ENCODE measurements at places on chromosomes 3 and 15.

GRCh38 chr3:105499961-105500360 is 133.3 kb downstream of the ALCAM start:
- DNase-seq = no peak

- no peak for DNase-seq
Observed at GRCh38 chr15:44312108-44312507, 23.6 kb downstream of the GOLM2 start.

DNA sequence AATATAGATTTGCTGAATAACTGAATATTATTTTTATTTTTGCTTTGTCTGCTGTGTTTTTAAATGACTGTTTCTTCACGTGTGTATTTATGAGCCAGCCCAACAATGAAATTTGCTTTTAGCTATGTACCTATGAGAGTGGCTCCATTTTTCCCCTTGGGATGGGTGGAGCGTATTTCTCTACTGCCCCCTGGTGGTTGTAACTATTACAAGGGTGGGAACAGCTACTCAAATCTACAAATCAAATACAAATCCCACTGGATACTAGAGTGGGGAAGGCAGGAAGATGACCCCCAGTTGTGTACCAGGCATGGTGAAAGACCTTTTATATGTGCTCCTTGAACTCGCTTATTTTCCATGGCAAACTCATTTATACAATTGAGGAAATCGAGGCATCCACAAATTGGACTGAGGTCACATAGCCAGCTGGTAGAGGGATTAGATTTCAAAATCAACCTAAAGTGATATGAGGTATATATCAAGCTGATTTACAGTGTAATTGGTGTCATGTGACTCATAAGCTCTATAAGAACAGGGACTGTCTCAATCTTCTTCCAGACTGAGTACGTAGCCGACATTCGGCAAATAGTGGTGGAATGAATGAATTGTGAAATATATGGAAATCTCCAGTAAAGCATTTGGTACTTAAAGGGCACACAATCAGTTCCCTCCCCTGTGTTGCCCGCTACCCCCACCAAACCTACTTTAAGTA is 69.5 kb upstream of the VEPH1 start:
- peak; percentile 68 for DNase-seq

DNA sequence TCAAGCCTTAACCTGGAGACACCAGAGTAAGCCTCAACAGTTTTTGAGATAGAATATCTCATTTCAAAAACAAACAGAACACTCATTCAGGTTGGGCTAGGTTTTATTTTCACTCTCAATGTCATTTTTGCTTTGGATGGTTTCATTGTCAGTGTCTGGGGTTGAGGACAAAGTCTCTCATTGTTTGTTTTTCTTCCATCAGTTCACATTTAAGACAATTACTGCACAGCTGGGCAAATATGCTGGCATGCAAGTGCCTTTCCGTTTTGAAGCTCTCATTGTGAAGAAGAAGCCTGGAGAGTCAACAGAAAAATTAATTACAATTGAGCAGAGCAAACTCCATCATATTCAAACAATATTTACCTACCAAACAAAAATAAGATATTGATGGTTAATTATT is 1050.0 kb downstream of the TBL1XR1 start:
- DNase-seq = no peak

- DNase-seq = no peak
Observed at GRCh38 chr3:29937185-29937584, 656.3 kb downstream of the RBMS3 start.

- DNase-seq = no peak
Observed at GRCh38 chr3:154398084-154398967, 31.7 kb downstream of the GPR149 start.

DNA sequence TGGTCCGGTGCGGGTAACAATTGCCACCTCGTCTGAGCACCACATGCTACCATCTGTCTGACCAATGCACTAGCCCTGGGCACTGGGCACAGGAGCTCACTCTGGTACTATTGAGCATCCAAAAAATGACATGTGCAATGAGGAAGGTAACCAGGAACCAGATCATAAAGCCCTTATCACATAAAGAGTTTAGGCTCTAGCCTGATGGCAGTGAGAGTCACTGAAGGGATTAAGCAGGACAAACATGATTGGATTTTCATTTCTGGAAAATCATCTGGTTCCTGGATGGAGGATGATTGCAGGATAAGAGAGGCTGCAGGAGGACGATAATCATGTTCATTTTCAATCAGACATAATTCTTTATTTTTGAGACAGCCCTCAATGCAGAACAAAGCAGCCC is 12.4 kb downstream of the NDUFB4 start:
- no peak for DNase-seq

DNA sequence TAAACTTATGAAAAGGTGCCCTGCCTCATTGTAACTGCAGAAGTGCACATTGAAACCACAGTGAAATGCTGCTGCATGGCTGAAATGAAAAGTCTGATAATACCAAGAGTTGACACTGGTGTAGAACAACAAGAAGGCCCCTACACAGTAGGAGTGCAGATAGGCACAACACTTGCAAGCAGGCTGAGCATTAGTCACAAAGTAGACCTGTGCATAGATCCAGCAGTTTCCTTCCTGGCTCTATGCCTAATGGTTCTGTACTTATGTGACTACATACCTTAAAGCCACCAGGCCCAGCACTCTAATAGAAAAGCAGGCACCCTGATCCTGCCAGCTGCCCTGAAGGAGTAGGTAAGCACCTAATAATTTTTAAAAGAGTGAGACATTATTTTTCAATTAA is 41.8 kb downstream of the PRR23E start:
- no peak for DNase-seq

- no peak for DNase-seq
Observed at GRCh38 chr15:96054621-96055020, 275.9 kb upstream of the NR2F2 start.

DNA sequence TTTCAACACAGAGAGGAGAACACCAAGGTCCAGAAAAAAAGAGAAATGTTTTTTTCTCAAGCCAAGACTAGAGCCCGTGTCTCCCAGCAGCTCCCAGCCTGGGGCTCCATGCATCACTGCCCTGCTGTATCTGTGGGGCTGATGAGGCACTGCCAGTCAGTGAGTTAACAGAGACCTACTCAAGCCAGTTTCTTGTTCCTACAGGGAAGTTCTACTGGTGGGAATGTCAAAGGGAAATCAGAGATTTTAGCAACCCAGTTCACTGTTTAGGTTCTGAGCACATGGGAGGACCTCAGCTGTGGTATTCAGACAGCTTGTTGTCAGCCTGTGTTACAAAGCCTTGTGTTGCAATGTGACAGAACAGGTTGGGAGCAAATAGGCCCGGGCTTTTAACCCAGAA is 234.3 kb downstream of the TLE3 start:
- DNase-seq = no peak

GRCh38 chr3:196981657-196982056 is 13.0 kb upstream of the PIGZ start:
- no peak for DNase-seq

GRCh38 chr3:115146032-115146417 is 1.1 kb downstream of the ZBTB20 start:
- DNase-seq = peak; percentile 62

DNA sequence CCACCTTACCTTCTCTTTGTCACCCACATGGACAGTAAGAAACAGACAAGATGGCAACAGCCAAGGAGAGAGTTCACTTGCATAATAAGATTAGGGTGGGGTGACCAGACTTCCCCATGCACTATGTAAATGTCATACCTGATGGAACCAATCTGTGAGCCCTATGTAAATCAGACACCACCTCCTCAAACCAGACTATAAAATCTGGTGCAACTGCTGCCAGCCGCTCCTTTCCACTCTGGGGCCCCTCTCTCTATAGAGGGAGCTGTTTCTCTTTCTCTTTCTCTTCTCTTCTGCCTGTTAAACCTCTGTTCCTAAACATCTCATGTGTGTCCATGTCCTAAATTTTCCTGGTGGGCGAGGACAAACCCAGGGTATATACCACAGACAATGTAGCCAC is 405.5 kb upstream of the CNTN4 start:
- peak; percentile 18 for DNase-seq

- DNase-seq = no peak
Observed at GRCh38 chr3:127981097-127981496, 66.1 kb downstream of the KBTBD12 start.

DNA sequence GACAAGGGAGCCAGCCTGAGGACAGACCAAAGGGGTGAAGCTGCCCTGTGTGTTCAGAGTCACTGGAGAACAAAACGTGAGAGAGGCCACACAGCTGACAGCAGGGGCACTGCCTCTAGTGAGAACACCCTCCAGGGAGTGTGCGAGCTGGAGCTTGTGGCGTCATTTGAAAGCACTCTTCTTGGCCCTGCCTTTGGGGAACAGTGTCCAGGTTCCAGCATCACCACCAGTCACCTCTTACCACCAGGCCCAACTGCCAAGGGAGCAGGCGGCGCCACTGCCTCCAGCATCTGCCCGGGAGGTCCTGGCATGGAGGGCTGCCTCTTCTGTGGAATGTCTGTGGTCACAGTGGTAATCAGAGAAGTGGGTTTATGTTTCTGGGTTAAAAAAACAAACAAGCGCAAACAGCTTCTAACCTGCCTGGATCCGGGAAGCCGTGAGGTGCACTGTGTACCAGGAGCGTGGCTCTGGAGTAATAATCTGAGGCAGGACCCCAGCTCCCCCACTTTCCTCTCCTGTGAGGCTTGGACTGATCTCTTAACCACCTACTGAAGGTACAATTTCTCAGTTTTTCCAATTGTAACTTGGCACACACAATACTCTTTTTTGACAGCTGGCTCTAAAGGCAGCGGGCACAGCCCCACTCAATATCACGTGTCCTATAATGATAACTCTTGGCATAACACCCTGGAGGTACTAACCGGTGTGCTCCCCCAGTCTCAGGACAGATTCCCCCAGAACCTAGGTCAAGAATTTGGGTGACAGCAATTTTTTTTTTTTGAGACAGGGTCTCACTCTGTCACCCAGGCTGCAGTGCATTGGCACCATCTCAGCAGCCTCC is 32.2 kb upstream of the CDCP1 start:
- no peak for DNase-seq

DNA sequence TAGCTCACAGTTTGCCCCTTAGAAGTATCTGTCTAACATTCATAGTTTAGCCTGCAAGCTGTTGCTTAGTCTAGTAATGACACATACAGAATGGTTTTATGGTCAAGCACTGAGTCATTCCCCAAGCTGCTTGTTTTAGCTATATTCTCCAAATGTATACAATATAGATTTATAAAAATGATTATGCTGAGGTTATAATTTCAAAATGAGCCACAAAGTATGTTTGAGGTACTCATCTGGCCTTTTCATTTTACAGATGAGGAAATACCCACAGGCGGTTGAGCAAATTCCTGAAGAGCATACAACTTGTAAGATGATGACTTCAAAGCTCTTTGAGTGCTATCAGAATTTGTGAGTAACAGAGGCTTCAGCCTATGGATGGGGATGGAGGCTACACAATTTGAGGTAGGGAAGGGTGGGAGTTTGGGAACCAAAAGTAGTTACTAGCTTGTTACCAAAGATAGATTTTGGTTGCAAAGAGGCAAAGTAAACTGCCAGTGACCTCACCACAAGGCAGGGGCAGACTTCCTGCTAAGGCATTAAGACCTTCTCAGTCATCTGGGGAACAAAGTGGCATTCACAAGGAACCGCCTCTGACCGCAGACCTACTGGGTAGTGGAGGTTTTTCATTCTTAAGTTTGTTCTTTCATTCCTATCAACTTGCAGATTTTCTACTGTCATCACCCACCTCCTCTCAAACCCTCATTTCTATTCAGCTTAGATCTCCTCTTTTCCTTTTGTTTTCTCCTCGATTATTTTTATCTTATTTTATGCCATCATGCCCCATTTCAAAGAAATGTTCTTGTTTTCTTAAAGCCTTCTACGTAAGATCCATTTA is 257.2 kb upstream of the NECTIN3 start:
- DNase-seq = no peak

DNA sequence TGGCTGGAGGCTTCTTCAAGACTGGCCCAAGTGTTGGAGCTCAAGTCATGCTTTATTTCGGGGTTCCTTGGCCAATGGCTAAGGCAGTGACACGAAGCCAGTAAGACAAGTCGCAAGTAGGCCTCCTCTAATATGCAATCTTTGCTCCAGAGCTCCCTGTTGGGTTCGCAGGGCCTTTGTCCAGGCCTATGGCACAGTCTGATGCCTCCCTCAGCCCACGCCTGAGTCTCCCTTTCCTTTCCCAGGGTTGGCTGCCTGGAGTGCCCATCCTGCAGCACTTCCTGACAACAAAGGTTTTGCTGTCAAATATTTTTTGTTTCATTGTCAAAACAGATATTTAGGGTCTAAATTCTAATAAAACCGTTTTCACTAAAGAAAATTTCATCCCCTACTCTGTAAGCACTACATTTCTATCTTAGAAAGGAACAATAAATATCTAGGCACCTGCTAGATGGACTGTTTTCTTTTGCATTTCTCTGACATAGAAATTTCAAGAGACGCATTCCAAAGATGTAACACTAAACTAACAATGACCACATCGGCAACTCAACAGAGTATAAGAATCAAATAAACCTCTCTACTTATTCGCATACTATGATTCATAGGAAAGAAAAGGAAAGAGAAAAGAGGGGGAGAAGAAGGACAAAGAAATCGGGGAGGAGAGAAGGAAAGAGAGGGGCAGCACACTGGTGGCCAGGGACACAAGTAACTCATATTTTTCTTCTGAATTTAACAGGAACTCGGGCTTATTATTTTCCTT is 393.1 kb upstream of the ATP11B start:
- DNase-seq = no peak

- no peak for DNase-seq
Observed at GRCh38 chr3:190863119-190863465, 598 bp upstream of the GMNC start.

GRCh38 chr3:10142707-10143560 is 1.4 kb downstream of the VHL start:
- no peak for DNase-seq

DNA sequence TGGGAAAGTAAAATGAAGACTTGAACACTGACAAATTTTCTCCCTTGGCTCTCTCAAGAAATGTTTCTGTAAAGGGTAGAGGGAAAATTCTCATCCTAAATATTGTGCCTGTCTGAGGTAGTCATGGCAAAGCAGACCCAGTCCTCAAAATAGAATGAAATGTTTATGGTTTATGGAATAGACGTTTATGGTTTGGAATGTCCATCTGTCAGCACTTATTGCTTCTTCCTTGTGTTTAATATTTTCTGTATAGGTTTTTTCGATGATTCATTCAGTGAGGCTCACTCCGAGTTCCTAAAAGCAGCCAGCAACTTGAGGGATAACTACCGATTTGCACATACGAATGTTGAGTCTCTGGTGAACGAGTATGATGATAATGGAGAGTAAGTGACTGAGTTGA is 13.9 kb downstream of the ELL3 start:
- no peak for DNase-seq

DNA sequence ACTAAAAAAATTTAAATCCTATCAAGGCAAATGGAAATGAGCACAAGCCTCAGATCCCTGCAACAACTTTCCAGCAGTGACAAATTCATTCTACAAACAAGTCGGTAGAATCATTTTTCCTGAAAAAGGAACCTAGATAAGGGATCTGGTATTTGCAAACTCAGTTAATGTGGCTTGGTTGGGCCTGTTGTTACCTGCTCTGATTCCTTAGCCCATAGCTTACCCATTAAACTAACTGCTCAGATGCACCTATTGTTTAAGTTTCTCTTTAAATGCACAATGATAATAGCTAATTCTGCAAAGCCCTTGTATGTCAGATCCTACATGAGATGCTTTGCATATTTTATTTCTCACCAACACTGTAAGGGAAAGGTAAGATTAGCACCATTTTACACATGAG is 377.4 kb upstream of the RGMA start:
- no peak for DNase-seq

Data from NAMALWA (cell line).